ENCODE measurements at places on chromosomes 2 and 18. TPM values are rescaled to one million over a fixed set of nuclear protein-coding genes. Genes with fewer than 3 reads are reported as not detected.

Gene GALNT5
- 6.7 TPM for total RNA-seq

Gene LYPD6
- 1.2 TPM for total RNA-seq

DNA sequence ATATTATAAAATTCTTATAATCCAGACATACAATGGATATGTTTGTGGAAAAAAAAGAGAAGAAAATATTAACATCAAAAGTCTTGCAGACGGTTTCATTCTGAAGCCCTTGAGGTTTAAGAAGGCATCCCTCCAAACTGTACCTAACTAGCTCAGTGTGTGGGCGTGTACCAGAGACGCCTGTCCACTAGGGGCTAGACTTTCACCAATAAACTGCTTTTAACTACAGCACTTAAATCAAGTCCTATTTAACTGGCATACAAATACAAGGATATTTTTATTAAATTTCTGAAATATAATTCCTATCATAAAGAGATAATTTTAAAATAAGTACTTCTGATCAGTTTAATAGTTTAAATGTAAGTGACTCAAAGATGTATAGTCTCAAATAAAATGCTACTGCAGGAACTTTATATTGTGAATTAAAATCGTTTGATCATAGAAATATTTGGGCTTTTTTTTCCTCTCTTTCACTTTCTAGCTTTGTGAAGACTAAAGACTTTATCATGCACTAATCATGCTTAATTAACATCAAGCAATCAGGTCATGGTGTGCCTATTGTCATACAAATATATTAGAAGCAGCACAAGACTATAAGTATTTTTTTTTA is 437.7 kb downstream of the SATB2 start:
- no peaks in the 10 kb centered on the region for H3K27me3 ChIP-seq
- no peak overlapping the region for H3K4me3 ChIP-seq
- no peaks in the 10 kb centered on the region for H3K36me3 ChIP-seq

Gene RFTN2
- total RNA-seq: not detected
